ENCODE measurements at places on chromosomes 16 and 17.

- DNase-seq: no peak
These were observed 329 bp downstream of the SMARCD2 start for GRCh38 chr17:63842173-63842539.

- no peak for DNase-seq
These were observed 19.3 kb downstream of the B9D1 start for GRCh38 chr17:19343256-19343630.

GRCh38 chr16:25481636-25482035 is 210.1 kb upstream of the HS3ST4 start:
- no peak for DNase-seq

DNA sequence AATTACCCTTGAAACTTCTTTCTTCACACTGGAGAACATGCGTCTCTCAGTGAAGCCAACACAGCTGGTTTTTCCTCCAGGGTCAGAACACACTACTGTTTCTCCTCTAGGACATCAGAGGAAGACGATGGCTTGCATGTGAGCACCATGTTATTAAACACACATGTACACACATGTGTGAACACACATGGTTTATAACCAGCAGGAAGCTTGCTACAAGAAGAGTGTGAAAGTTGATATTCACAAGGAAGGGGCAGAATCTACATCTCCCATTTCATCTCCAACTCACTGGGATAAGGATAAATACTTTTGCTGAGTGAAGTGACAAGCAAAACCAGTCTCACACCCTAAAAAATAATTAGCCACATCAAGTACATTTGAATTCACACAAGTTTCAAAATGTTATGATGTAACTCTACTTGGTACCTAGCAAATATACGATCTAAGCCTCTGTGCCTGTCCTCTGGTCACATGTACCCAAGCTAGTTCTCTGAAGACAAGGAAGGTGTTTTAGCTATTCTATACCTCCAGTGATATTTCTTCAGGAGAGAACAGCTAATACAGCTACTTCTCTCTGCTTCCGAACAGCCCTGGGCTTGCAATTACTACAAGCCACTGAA is 127.7 kb downstream of the PARN start:
- no peak for DNase-seq

DNA sequence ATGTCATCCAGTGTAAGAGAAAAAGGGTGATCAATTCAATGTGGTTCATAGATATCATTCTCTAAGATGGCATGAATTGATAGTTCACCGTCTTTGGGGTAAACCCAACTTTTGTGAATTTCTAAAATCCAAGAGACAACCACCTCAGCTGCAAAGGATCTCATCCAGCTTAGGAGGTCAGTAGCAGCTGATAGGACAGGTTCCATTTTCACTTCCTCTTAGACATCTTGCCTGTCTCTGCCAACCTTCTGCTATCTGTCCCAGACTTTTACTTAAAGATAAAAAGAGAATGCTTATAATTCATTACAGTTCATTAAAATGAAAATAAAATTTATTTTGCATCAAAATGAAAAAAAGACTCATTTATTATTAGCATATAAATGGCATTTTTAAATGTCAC is 468.2 kb downstream of the XYLT1 start:
- no peak for DNase-seq
